ENCODE measurements at places on chromosomes 5 and 9. TPM values are rescaled to one million over a fixed set of nuclear protein-coding genes. Genes with fewer than 3 reads are reported as not detected.

BARHL1 gene
- total RNA-seq, result not detected

DNA sequence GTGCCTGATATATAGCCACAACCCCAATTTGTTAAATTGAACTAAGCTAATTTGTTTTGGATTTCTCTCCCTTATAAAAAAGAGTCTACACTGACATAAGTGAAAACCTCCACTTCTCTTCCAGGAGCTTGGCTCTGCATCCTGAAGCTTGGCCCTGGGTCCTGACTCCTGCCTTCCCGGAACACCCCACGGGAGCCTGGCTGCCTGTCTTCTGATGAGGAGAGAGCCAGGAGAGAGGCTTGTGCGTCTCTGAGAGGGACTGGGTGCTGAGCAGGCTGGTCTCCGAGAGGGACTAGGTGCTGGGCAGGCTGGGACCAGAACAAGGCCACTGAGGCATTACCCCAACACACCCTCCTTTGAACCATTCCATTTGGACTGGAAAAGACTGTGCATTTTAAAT is 6.5 kb upstream of the PTGES start:
- DNase-seq, result no peak

NUTM2G gene
- not detected for total RNA-seq

GZMA gene
- not detected for total RNA-seq

DNA sequence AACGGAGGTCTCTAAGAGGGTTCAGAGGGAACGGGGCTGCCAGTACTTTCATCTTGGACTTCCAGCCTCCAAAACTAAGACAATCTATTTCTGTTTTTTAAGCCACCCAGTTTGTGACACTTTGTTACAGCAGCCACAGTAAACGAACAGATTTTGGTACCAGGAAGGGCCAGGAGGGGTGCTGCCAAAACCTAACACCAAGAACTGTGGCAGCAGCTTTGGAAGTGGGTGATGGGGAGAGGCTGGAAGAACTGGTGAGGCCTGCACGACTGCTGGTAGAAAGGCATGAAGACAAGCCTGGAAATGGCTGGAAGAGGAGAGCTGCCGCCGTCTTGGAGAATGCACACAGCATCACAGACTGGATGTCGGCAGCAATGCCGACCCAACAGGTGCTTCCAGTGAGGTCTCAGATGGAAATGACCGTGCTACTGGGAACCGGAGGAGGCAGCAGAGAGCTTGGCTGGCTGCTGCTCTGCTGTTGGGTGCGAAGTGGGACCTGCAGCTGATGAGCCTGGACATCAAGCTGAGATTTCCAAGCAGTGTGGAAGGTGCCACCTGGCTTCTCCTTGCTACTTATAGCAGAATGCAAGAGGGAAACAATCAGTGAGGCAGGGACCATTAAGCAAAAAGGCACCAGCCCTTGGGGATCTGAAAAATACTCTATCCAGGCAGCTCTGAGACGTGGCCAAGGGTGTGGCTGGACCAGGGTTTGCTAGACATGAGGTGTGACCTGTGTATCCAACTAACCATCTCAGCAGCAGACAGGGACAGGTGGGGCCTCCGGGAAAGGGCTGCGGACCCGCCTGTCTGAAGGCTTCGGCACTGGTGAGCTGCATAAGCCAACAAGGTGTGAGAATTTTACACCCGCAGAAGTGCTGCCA is 4.7 kb upstream of the TMEM210 start:
- DNase-seq, result no peak

GRCh38 chr5:76460104-76460503 is 57.0 kb downstream of the IQGAP2 start:
- DNase-seq, result no peak

GRCh38 chr9:121645003-121645402 is 6.4 kb upstream of the DAB2IP start:
- DNase-seq, result no peak

- no peak for DNase-seq
These were observed 458.3 kb downstream of the AGTPBP1 start for GRCh38 chr9:85283421-85283820.

- DNase-seq, result no peak
These were observed 4.9 kb upstream of the KCNIP1 start for GRCh38 chr5:170498811-170499351.

DNA sequence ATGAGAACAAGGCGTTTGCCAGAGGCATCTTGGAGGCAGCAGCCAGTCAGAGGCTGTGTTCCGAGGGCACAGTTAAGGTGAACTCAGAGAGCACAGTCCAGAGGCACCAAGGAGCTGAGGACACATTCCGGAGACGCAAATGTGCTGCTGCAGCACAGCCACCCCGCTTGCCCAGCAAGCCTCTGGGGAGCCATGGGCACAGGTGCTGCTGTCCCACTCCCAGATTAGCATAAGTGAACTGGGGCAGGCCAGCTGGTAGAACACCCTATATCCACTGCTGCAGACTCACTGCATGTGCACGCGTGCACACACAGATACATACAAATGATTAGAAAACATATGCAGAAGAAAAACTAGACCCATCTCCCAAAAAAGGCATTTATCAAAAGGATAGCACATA is 164.5 kb downstream of the EBF1 start:
- DNase-seq, result no peak

KIF2A gene
- total RNA-seq, result 58.9 TPM

DNA sequence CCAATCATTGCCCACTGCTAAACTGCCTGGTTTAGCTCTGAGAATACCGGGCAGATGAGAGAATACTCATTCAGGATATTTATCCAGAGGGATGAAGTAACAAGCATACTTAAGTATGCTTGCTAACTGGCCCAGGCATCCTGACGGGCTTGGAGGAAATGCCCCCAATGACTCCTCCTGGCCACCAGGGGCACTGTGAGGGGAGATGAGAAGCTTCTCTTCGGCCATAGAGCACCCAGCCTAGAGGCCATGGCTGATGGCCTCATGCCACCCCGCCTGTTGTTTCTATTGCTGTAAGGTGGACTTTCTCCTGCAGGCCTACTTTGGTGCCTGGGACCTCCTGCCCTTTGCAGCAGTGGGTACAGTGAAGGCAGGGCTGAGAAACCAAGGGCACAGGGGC is 134.5 kb upstream of the FSTL4 start:
- no peak for DNase-seq

ZNF608 gene
- 37.5 TPM for total RNA-seq

DNA sequence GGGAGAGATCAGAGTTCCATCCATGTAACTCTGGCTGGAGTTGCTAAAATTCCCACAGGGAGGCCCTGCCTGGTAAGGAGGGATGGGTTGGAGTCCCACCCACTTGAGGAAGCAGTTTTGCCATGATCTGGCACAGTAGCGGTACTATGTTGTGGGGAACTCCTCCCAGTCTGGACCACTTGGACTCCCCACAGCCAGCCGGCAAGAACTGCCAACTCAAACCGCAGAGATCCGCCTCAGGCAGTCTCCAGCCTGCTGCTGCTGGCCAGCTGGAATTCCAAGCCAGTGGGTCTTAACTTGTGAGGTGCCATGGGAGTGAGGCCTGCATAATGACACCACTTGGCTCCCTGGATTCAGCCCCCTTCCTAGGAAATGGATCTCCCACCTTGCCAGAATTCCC is 151.9 kb downstream of the NDUFS4 start:
- DNase-seq, result no peak

IFNB1 gene
- total RNA-seq, result not detected

DNA sequence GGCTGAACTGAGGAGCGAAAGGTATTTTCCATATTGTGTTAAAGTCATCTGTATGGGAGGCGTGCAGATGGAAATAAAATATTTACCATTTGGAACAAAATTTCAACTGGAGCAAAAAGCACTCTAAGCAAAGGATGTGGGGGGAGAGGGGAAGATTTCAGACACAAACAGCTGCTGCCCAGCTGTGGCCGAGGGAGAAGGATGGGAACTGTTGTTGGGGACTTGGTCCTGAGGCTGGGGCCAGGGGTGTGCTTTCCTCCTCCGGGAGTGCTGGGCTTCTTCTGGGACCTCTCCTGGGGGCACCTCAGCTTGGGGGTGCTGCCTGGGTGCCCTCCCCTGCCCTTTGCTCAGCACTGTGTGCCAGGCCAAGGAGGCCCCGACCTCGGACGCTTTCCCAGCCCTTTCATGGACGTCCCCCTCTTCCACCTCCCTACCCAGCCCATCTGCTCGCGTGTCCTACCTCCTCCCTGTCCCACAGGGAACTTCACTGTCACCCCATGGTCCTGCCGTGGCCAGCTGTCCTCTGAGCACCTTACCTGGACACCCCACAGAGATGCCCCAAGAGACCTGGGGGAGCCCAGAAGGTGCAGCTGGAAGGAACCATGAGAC is 101.9 kb upstream of the COL5A1 start:
- DNase-seq, result no peak

DNA sequence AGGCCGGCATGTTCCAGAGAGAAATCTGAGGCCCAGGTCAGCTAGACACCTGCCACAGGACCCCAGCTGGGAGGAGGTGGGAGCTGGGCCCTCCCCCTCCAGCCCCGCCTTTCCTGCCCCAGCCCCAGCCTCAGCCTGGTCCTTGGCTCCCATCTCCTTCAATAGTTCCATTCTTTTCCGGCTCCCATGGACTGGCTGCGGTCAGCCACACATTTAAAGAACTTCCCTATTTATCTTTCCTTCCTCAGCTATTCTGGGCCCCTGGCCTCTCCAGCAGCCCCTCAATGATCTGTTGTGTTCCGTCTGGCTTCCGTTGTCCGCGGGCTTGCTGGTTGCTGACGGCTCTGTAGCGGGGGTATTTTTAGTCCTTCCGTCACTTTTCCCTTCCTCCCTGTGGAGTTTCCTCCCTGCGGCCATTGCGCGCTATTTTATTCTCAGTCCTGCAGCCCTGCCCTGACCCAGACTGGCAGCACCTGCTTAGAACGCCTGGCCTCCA is 73.8 kb downstream of the AMBP start:
- no peak for DNase-seq

- no peak for DNase-seq
These were observed 381 bp downstream of the MED22 start for GRCh38 chr9:133347515-133347984.

IRX1 gene
- not detected for total RNA-seq

GRCh38 chr5:37751227-37751626 is 88.6 kb downstream of the GDNF start:
- no peak for DNase-seq

BRINP1 gene
- total RNA-seq, result not detected

- DNase-seq, result peak; percentile 81
These were observed 4.4 kb downstream of the IL3 start for GRCh38 chr5:132064738-132065331.

DNA sequence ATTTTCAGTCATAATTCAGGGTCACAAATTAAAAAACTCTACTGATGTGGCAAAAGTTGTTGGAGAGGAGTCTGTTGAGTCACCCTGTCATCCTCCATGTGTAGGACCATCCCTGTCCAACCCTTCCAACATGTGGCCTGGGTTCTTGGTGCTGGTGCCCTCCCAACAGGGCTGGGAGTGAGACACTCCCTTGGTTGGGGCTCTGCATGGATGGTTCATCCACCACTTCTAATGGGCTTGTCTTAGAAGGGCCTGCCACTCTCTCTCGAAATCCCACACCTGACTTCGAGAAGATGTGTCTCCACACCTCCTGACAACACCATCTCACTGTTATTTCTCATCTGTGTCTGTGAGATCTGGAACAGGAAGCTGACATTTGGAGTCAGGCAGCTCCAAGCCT is 312.2 kb upstream of the IRX4 start:
- no peak for DNase-seq

SPATA31E1 gene
- not detected for total RNA-seq

FBXL17 gene
- 17.4 TPM for total RNA-seq

SKP2 gene
- total RNA-seq, result 21.5 TPM

DNA sequence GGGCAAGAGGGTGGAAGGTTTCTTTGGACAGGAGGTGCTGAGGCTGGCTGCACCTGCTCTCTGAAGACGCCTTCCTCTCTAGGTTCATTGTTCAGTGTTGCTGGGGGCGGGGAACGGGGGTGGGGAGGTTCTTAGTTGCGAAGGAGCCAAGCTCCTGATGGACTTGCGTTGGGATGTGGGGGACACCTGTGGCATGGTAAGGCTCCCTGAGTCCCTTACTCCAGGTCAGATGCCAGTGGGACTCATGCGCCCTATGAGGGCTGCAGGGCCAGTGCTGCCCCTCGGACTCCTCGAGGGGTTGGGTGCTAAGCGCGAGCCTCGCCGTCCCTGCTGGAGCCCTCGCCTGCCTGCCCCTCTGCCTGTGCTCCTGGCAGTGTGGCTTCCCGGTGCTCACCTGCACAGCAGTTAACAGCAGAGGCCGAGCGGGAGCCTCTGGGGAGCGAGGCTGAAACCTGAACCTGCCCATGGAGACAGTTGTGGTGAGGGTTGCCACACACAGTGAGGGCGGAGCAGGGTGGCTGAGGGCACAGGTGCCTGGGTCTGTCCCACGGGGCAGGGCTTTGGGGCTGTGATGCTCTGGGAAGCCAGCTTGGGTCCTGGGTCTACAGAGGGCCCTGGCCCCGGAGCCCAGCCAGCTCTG is 5.5 kb downstream of the RNU6ATAC start:
- no peak for DNase-seq

DNA sequence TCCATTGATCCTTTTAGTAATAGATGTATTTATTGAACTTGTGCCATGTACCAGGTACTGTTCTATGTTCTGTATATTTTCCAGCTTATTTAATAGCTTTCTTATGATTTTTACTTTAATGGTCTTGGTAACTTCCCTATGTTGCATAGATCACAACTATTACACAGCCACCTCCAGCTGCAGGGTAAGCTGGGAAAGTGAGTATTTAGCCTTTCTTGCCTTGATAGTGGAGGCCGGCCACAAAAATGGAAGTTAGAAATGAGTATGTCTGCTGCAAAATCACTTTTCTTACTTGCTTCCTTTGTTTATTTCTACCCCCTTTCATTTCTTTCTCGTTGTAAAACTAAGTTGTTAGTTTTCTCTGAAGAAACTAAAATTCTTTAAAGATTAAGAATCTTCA is 43.1 kb upstream of the ANKDD1B start:
- DNase-seq, result no peak

GRCh38 chr5:122141751-122142150 is 12.4 kb downstream of the ZNF474 start:
- no peak for DNase-seq

GRCh38 chr5:145551714-145552113 is 283.4 kb downstream of the PRELID2 start:
- no peak for DNase-seq

- DNase-seq, result no peak
These were observed 57.0 kb downstream of the CXXC5 start for GRCh38 chr5:139705191-139705590.

GRCh38 chr5:10596310-10596703 is 32.4 kb downstream of the ANKRD33B start:
- DNase-seq, result no peak

DNA sequence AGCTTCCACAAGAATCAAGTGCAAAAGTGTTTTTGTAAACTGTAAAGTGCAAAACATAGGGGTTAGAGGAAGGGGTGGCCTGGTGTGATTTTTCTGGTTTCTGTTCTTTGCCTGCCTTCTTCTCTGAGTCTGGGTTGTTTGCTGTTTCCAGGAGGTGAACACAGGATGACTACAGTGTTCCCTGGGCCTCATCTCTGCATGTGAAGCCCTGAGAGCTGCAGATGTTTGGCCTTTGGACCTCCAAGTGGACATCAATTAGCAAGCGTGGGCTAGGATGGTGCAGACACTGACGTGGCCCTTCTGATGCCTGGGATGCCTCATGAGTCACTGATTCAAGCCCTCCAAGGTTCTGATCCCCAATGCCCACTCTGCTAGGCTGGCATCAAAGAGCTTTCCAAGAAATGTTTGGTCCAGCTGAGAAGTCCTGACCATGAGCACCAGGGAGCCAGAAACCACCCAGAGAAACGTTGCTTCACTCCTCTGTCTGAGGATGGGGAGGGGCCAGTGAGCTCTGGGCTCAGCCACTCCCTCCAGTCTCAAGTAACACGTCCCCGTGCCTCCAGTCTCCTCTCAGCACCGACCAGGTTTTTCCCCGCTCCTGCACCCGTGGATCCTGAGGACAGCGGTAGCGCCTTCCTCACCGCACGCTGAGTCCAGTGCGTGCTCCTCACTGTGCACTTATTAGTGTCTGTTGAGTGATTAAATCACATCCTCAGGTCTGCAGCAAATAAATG is 7.6 kb downstream of the IL9 start:
- no peak for DNase-seq
